Lung (tissue), 17 donors: ENCODE measurements at places on chromosomes 3 and 15.

DNA sequence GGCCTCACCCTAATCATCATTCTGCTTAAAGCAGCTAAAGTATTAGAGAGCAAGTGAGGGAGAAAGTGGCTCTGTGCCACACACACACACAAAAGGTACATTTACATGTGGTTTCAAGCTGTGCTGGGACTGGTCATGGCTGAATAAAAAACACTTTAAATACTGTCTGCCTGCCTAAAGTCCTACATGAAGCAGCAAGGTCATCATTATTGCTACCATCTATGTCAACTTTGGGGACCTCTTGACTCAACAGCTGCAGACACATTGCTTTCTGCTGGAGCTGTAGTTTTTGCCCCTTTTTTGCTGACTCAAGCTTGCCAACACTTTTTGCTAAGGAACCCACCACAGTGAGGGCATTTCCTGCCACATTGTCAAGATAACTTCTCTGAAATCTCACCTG lies 1237.9 kb downstream of the ROBO2 start:
- no peak for DNase-seq

GRCh38 chr15:100508641-100509300 lies 20.0 kb downstream of the CERS3 start:
- DNase-seq = no peak

- DNase-seq = no peak
These were observed 4.2 kb downstream of the PRR23B start for GRCh38 chr3:139016430-139017048.

GRCh38 chr3:185595526-185595925 lies 9.4 kb downstream of the SENP2 start:
- no peak for DNase-seq

GRCh38 chr3:54899273-54899672 lies 28.6 kb downstream of the LRTM1 start:
- DNase-seq = no peak
